ENCODE measurements at places on chromosomes 7 and 10.

DNA sequence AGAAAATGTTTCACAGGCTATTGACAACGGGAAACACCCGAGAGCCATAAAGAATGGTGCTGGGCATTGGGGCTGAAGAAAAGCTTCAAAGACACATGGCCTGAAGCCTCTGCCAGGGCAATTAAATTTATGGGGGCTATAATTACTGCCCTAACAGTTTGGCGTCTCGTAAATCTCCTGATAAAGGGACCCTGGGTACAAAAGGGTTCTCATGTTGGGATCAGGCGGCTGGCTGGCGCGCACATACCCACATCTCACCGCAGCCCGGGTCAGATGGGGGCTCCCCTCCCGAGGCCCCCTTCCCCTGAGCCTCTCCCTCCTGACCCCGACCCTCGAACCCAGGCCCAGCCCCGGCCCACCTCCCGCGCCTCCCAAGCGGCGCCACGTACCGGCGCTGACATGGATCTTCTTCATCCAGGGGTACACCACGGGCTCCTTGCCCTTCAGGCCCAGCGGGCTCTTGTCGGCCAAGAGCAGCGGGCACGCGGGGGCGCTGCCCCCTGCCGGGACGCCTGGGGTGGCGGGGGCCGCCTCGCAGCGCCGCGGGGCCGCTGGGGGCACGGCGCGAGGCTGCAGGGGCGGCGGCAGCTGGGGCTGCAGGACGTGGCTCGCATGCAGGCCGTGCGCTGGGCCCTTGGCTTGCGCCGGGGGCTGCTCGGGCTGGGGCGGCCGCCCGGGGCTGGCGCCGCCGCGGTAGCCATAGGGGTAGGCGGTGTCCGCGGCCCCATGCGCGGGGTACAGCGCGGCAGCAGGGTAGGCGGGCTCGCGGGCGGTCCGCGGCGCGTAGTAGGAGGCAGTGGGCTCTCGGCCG is 623 bp downstream of the HOXA4 start:
- no peaks in the 10 kb centered on the region for H3K36me3 ChIP-seq
- H3K4me1 ChIP-seq, result no peaks in the 10 kb centered on the region
- H3K27me3 ChIP-seq, result peaks cover 93% of the 10 kb centered on the region
- peak; percentile 65 for DNase-seq

DNA sequence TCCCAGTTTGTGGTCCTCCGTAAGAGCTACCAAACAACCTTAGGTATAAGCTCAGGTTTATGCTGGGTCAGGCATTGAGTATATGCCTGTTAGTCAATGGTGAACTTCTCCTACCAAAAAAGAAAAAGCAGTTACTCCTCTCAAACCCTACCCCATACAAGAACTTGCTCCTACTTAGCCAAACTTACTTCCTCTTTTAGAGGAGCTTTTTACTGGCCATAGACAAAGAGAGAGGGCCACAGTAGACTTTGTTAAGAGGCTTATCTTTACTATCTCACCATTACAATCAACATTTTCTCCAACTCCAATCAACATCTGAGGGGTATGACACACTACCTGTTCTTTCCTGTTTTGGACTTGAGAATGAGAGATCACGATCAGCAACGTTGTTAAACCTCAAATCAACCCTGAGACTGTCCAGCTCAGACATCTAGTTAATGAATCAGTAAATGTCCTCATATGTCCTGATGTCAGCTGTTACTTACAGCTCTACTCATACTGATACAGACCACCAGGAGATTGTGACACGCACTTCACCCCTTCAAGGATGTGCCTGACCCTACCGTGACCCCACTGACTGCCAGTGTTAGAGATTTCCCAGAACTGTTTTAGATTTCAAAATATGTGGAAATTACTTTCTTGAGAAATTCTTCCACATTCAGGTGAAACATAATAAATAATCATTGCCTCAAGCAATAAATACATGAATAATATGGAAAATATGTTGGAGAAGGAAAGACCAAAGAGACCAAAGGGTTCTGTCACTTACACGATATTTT is 18.4 kb upstream of the CCDC71L start:
- no peaks in the 10 kb centered on the region for H3K4me1 ChIP-seq
- H3K4me3 ChIP-seq, result no peak overlapping the region
- H3K36me3 ChIP-seq, result no peaks in the 10 kb centered on the region
- H3K27me3 ChIP-seq, result no peaks in the 10 kb centered on the region
- H3K27ac ChIP-seq, result no peak overlapping the region
- no peak for DNase-seq

DNA sequence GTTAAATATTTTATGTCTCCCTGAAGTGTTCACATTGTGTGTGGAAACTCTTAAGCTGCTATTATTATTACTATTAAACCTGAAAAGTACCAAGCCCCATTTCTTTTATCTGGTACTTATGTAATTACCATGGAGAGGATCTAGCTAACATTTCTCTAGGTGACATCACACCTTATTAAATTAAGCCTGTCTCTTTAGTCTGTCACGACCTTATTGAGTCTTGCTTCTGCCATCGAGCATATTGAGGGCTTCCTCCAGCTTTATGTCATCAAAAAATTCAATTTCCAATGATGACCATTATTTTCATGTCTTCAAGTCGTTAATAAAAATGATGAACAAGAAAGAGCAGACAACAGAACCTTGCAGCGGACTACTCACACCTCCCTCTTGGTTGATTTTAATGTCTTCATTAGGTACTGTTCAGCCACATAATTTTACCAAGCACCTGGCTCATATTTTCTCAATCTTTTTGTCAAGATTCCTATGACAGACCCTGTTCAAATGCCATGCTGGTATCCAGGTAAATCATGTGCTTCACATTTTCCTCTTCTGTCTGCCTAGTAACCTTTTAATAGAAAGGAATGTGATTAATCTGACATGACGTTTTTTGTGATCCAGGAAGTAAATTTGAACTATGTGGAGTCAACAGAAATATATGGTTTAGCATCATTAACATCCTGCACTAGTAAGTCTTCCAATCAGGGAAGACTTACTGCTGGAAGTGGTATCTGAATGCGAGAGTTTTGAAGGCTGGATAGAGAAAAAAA is 556.7 kb downstream of the SORCS3 start:
- no peaks in the 10 kb centered on the region for H3K27me3 ChIP-seq
- no peak for DNase-seq
- H3K4me3 ChIP-seq, result no peak overlapping the region
- H3K4me1 ChIP-seq, result no peaks in the 10 kb centered on the region
- no peaks in the 10 kb centered on the region for H3K36me3 ChIP-seq

DNA sequence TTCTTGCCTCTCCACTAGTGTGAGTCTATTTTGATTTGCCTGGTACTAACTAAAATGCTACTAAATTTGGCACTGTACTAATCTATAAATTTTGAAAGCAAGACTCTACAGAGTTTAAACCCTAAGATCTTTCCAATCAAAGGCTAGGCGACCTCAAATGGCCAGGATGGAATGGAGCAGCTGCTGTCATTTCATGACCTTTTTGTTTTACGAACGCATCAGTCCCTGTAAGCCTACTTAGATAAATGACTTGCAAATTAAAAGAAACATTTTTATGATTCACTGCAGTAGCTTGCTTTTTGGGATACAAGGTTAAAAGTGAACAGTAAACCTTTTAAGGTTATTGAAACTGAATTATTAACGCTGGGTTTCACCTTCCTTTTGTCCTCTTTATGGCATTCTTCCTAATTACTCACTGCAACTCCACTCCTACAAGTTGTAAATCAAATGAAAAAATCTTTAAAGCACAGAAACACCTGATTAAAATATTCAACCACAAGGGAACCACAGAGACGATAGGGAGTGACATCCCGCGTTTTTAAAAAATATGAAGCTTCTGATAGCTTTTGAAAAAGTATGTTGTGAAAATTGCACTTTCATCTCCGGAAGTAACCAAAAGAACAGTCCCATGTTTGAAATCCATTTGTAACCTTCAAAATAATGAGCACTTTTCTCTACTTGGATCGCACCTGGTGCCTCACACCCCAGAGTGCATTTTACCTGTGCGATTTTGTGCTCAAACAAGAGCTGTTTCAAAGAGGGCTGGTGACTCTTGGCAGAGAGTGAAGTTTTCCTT is 595.1 kb downstream of the PARD3 start:
- no peaks in the 10 kb centered on the region for H3K4me1 ChIP-seq
- no peak for DNase-seq
- no peaks in the 10 kb centered on the region for H3K27me3 ChIP-seq
- H3K27ac ChIP-seq, result no peak overlapping the region

- H3K4me1 ChIP-seq, result no peaks in the 10 kb centered on the region
- no peaks in the 10 kb centered on the region for H3K27me3 ChIP-seq
- DNase-seq, result no peak
- H3K27ac ChIP-seq, result no peak overlapping the region
Measured at GRCh38 chr7:116717137-116717536, 45.1 kb downstream of the MET start.

- no peaks in the 10 kb centered on the region for H3K36me3 ChIP-seq
- no peaks in the 10 kb centered on the region for H3K27me3 ChIP-seq
- H3K27ac ChIP-seq, result no peak overlapping the region
- no peak overlapping the region for H3K4me3 ChIP-seq
Measured at GRCh38 chr7:147023440-147023839, 906.8 kb downstream of the CNTNAP2 start.

DNA sequence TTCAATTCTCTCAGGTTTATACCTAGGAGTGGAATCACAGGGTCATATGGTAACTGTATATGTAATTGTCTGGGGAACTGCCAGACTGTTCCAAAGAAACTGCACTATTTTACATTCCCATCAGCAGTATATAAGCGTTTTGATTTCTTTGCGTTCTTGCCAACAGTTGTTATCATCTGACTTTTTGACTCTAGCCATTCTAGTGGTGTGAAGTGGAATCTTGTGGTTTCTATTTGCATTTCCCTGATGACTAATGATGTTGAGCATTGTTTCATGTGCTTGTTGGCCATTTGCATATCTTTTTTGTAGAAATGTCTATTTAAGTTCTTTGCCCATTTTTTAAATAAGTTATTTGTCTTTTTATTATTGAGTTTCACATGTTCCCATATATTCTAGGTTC is 44.3 kb upstream of the ZC3HAV1 start:
- H3K36me3 ChIP-seq, result peaks cover 15% of the 10 kb centered on the region
- H3K4me3 ChIP-seq, result no peak overlapping the region
- no peak for DNase-seq
- H3K27me3 ChIP-seq, result no peaks in the 10 kb centered on the region

DNA sequence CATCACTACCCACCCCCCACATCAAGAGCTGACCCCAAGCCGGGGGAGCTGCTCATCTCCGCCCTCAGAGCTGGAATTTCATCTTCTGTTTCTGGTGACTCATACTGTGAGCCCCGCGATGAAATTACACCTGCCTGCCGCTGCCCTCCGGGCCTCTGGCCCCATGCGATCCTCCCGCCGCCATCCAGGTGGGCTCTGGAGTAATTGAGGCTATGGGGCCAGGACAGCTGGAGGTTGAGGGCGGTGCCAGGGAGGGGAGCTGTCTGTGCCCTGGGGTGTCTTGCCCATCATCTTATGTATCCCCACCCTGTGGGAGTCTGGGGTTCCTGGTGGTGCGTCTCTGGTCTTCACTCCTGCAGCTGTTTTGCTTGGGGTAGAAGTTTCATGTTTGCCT is 9.0 kb downstream of the GTF2IRD1 start:
- no peaks in the 10 kb centered on the region for H3K27me3 ChIP-seq
- no peak overlapping the region for H3K4me3 ChIP-seq
- no peak for DNase-seq
- H3K36me3 ChIP-seq, result no peaks in the 10 kb centered on the region
- peaks cover 6% of the 10 kb centered on the region for H3K4me1 ChIP-seq
